HT-29 (cell line): ENCODE measurements at places on chromosomes 2 and 18.

GRCh38 chr2:135998879-135999278 lies 13.5 kb upstream of the DARS1 start:
- DNase-seq = no peak

- DNase-seq = no peak
Measured at GRCh38 chr2:71003396-71003795, 8.7 kb upstream of the TEX261 start.

DNA sequence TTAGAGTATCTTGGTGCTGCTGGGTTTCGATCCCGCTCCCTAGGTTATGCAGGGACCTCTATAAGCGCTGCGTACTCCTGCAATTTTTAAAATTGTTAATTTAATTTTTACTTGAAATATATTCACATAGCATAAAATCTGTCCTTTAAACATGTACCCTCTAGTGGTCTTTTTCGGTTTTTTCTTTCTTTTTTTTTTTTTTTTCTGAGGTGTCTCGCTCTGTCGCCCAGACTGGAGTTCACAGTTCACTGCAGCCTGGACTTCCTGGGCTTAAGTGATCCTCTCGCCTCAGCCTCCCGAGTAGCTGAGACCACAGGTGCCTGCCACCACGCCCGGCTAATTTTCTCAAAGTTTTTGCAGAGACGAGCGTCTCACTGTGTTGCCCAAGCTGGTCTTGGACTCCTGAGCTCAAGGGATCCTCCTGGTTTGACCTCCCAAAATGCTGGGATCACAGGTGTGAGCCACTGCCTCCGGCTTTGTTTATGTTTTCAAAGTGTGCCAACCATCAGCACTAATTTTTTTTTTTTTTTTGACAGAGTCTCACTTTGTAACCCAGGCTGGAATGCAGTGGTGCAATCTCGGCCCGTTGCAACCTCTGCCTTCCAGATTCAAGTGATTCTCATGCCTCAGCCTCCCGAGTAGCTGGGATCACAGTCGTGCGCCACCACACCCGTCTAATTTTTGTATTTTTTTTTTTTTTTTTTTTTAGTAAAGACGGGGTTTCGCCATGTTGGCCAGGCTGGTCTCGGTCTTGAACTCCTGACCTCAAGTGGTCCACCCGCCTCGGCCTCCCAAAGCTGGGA lies 585 bp upstream of the MOB1A start:
- no peak for DNase-seq

- no peak for DNase-seq
Measured at GRCh38 chr2:185044323-185044874, 446.1 kb downstream of the ZNF804A start.

DNA sequence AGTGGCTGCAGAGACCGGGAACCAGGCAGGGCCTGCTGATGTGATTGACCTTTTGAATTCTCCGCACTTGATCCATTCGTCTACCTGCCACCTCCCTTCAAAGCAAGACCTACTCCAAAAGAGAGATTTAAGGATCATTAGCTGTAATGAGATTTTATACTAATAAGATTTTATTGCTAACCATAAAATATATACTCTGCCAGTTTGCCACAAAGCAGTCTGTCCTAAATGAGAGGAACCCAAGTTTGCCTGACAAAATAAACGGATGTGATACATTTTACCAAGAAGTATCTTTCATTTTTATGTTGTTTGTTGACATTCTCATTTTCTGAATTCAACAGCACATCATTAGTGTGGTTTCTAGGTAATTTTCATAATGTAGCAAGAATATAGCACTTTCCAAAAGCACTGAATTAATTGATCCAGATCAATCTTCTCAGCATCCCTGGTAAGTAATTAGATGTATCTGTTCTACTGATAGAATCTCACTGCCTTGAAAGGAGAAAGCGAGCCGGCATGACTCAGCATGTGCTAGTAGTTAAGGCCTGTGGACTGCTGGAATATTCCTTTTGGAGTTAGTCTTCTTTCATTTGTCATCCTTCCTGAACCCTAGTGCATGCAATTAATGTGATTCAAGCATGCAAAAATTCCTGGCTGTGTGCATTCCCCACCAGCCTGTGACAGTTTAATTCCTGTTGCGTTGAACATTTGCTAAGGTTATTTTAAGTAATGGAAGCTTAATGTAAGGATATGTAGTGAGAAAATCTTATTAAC lies 128.5 kb downstream of the ARL6IP6 start:
- no peak for DNase-seq

- peak; percentile 38 for DNase-seq
Measured at GRCh38 chr2:139790807-139791752, 1010.9 kb upstream of the NXPH2 start.

DNA sequence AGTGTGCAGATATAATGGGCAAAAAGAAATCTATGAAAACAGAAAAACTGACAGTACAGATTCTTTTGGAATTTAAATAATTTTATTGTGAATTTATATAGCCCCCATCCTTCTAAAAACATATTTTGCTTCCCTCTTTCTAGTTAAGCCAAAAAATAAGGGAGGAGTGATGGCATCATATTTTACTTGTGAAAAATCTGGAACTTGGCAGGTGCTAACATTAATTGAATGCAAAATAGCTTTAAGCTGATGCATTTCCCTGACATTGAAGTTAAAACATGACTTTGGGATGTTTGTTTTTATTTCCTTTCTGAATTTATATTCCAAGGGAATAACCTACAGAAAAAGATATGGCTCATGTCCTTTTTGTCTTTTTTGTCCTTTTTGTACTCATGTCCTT lies 82.6 kb upstream of the RBM44 start:
- no peak for DNase-seq

DNA sequence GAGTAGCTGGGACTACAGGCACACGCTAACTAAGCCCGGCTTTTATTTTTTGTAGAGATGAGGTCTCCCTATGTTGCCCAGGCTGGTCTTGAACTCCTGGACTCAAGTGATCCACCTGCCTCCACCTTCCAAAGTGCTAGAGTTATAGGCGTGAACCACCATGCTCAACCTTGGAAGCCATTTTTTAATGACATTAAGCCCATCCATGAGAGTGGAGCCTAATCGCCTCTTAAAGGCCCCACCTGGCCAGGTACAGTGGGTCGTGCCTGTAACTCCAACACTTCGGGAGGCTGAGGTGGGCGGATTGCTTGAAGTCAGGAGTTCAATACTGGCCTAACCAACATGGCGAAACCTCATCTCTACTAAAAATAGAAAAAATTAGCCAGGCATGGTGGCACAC lies 41.6 kb upstream of the TFCP2L1 start:
- no peak for DNase-seq

- DNase-seq = no peak
Measured at GRCh38 chr2:31246184-31246852, 12.4 kb downstream of the EHD3 start.

DNA sequence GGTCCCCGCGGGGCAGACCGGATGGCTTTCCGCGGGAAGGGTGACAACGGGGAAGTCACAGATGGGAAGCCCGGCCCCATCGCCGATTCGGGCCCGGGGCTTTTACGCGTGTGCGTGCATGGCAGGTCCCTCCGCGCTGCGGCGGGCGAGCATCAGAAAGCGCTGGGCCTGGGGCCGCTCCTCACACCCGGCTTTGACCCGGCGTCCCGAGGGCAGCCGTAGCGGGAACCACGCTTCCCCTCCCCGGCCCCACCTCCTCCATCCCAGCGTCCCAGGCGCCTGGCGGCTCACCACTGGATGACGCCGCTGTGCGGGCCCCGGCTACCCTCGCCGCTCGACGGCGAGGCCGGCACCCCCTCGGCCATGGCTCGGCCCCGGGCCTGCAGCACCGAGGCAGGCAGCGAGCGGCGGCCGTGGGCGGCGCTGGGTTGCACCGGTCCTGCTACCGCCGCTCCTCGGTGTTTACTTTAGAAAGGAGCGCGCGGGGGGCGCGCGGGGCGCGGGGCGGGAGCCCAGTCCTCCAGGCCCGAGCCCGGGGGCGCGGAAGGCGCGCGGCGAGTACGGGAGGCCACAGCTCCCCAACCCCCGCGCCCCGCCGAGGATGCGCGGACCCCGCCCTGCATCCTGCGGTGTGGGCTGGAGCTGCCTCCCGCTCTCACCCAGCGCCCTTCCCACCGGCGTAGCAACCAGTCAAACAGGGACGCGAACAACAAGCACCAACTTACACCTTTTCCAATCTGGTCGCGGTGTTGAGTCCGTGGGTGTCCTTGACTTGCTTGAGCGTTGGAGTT lies 806 bp downstream of the RFX8 start:
- DNase-seq = no peak

DNA sequence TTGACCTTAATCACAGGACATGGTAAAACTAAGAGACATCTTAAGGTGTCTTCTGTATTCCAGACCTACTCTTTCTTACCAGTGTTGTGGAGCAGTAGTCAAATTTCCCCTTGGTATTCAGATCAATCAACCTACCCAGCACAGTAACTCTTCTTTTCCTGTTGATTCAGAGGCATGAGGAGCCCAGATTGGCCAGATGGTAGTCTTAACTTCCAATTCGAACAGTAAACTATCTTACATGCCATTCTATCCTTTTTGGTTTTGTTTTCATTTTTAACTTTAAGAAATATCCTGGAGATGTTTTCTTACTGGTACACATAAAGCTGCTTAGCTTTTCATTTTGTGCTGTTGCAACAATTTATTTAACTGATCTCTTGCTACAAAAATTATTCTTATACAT lies 630.3 kb upstream of the PKDCC start:
- no peak for DNase-seq

- no peak for DNase-seq
Measured at GRCh38 chr2:222293660-222294630, 4.9 kb downstream of the PAX3 start.

- no peak for DNase-seq
Measured at GRCh38 chr2:35688309-35688708, 667.3 kb upstream of the CRIM1 start.

DNA sequence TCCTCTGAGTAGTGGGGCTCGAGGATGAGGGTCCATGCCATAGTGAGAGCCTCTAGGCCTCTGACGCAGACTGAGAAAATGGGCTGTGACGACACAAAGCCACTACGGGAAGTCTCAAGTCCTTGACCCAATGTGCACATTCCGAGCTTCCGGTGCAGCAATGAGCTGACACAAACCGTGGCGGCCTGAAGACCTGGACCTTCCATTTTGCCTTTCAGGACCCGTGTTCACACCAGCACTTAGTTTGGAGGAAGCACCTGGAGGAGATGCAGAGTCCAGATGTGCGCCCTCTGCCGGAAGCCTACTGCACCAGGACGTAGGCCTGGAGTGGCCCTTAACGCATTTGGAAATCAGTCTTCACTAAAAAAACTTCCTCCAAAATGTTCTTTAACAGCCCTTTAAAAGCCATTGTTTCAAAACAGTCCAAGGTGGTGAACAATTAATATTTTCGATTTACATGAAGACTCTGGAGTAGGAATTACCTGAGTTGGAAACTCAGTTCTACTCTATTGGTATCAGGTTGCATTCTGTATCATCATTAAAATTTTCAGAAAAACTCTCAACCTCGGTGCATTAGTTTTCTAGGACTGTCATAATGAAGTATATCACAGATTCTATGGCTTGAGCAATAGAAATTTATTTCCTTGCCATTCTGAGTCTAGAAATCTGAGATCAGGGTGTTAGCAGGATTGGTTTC lies 33.9 kb downstream of the BMP10 start:
- peak; percentile 69 for DNase-seq

GRCh38 chr2:84879584-84880394 lies 1.1 kb downstream of the TRABD2A start:
- DNase-seq = no peak

GRCh38 chr2:111235192-111236015 lies 114.7 kb downstream of the BCL2L11 start:
- no peak for DNase-seq

DNA sequence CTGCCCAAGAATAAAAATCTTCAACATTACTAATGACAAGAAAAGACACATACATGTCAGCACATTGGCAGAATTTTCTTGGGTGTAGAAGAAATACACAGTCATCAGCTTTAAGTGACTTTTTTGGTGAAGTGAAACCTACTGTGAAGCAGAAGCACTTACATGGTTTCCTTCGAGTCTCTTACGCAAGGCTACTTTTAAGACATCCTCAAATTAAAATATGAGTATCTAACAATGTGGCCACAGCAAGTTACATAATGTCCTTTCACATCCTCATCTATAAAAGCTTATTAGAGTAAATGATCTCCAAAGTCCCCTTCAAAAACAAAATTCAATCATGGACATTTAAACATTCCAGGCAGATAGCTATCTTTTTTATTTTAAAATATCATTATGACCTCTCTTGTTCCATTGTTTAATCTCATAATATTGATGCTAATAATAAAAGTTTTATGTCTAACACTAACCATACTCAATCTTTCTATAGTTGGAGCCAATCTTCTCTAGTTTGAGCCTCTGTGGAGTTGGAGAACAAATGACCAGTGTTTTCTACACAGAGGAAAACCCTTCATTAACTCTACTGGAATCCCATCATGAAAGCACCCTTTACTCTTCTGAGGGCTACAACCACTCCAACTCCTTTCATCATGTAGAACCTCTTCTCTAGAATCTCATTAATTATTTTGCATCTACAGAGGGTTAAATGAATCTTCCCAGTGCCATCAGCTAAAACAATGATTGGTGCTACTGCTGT lies 182.2 kb upstream of the ZFP36L2 start:
- no peak for DNase-seq

DNA sequence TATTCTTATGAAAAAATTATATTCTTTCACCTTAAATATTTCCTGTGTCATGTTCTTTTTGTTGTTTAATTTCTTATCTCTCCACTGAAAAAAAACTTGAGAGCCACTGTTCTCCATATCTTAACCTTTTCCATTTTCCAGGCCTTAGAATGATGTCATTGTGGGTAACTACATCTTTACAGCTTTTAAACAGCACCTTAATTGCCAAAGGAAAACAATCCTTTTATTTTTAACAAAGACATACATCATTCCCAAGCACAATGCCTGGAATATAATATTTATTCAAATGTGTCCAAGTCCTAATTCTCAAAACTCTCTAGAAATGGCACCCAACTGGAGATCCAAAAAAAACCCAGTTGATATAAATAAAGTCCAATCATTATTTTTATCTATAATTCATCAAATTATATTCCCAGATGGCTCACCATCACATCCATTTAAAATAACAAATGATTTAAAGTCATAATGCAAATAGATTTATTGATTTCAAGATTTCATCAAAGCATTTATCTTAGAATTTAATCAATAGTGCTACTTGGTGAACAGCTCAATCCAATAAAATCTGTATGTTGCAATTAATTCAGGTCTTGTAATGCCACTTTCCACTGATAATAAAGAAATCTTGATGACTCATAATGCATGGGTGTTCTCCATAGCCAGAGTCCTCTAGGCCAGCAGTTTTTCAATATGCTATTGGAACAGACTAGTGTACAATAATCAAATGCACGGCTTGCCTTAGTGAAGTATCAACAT lies 107.1 kb upstream of the MAPRE2 start:
- peak; percentile 45 for DNase-seq

- no peak for DNase-seq
Measured at GRCh38 chr2:134395779-134396178, 141.9 kb downstream of the MGAT5 start.

DNA sequence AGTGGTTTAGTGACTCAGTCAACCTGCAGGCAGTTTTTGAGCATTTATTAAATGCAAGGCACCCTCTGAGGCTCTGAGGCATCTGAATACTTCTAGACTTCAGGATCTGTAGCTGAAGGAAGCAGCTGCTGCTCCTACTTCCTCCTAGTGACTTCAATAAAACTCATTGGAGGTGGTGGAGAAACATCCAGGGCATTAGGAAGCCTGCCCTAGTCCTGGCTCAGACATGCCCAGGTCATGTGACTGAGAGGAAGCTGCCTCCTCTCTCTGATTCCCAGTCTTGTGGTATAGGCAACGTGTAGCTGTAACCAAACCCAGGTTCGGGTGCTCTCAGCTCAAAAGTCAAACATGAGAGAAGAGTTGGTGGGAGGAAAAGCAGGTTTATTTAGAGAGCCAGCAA lies 287.2 kb upstream of the GYPC start:
- no peak for DNase-seq

- DNase-seq = no peak
Measured at GRCh38 chr2:68284896-68285295, 32.6 kb upstream of the PPP3R1 start.

- no peak for DNase-seq
Measured at GRCh38 chr2:134336921-134337320, 83.0 kb downstream of the MGAT5 start.
